LHCN-M2 (cell line): ENCODE measurements at places on chromosomes 2 and 18.

- no peak for DNase-seq
Observed at GRCh38 chr18:42936289-42936688, 179.2 kb downstream of the RIT2 start.

- no peak for DNase-seq
Observed at GRCh38 chr2:96024336-96025193, 10.2 kb downstream of the GPAT2 start.

GRCh38 chr2:86357392-86357963 lies 20.1 kb upstream of the REEP1 start:
- no peak for DNase-seq

DNA sequence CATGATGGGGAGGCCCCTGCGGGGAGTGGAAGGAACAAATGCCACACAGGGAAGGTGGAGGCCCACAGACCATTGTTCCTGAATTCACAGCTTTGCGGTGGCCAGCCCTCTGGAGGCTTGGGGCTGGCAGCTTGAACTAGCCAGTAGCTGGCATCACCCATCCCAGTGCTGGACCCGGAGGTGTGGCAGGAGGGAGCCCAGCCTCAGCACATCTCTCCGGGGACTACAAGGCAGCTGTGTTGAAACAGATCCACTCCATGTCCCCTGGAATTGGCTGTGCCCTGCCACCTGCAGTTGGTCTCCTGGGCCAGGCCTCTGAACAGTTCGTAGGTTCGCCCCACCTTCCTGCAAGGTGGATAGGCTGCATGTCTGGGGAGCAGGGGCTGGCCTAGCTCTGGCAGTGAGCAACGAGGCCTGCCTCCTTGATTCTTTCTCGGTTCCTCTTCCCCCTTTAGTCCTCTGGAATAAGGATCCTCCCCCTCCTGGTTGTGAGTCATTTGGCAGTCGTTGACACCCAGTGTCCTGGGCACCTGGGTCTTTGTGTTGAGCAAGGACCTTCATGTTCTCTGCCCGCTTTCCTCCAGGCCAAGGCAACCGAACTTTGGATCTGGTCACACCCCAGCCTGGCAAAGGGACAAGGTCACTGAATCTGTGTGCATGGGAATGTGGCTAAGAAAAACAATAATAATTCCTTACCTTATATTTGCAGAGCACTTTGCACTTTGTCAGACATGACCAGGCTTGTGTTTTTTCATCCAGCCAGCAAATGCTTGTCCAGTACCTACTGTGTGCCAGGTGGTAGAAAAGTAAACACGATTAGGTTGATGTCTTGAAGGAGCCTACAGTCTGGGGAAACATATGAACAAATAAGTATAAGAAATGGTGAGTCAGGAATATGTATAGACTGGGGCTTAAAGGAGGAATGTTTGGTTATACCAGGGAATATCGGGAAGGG lies 55.0 kb upstream of the MCFD2 start:
- peak; percentile 55 for DNase-seq

- DNase-seq = no peak
Observed at GRCh38 chr2:129777762-129778583, 201.5 kb upstream of the RAB6C start.

DNA sequence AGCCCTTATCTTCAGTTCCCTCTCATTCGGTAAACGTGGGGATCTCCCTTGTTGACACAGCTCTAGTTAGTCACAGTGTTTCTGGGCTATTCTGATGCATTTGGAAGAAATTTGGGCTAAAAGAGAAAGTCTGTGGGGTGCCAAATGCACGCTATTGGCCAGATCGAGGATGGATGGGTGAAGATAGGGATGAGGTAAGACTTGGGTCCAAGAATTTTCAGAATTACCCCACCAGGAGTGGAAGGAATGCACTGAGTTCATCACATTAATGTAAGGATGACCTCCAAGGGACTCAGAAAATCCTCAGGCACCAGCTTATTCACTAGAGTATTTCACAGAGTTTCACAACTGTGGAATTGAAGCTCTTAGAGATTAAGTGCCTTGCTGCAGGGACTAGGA lies 49.3 kb downstream of the NRP2 start:
- DNase-seq = no peak

DNA sequence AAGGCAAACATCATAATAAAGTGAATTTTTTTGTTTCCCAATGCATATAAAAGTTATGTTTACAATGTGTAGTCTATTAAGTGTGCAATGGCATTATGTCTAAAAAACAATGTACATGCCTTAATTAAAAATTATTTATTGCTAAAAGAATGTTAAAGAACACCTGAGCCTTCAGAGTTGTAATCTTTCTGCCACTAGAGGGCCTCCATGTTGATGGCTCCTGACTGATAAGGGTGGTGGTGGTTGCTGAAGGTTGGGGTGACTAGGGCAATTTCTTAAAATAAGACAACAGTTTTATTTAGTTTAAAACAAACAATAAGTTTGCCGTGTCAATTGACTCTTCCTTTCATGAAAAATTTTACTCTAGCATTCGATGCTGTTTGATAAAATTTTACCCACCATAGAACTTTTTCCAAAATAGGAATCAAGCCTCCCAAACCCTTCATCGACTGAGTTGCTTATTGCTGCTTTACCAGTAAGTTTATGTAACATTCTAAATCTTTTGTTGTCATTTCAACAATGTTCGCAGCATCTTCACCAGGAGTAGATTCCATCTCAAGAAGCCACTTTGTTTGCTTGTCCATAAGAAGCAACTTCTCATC lies 32.3 kb downstream of the MAP3K2 start:
- DNase-seq = no peak

DNA sequence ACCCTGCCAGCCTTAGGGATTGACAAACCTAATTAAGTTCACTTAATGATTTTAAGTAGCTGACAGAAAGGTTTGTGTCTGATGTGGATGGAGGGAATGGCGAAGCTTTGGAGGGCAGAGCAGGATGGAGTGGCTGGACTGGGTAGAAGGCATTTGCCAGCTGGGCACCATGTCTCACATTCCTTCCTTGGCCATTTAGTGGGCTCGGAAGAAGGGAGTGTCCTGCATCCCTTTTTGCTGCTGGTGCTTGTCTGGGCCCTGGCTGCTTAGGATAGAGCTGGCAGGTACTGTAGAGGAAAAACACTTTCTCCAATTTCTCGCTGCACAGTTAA lies 166.7 kb downstream of the CLIP4 start:
- DNase-seq = no peak

- peak; percentile 81 for DNase-seq
Observed at GRCh38 chr2:105437708-105438103, 38.9 kb upstream of the FHL2 start.

GRCh38 chr18:62494764-62495163 lies 28.1 kb upstream of the ZCCHC2 start:
- DNase-seq = no peak

- no peak for DNase-seq
Observed at GRCh38 chr2:17912266-17912691, 33.8 kb downstream of the KCNS3 start.

DNA sequence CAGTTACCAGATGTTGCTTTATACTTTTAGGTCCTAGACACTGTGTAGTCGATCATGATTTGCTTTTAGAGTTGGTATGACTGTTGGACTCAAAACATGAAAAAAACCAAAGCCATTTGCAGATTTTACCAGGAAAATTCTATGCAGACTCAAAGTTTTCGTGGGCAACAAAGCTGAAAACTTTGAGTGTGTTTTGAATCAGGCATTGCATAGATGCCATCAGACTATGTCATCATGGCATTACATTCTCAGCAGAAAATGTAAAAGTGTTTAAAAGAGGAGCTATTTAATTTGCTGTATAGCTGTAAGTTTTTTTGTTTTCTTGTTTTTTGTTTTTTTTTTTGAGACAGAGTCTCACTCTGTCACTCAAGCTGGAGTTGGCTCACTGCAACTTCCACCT lies 43.5 kb upstream of the ELAC1 start:
- no peak for DNase-seq

- no peak for DNase-seq
Observed at GRCh38 chr18:62939926-62940325, 224.6 kb downstream of the PHLPP1 start.

GRCh38 chr2:1694371-1695271 lies 49.7 kb downstream of the PXDN start:
- DNase-seq = no peak

DNA sequence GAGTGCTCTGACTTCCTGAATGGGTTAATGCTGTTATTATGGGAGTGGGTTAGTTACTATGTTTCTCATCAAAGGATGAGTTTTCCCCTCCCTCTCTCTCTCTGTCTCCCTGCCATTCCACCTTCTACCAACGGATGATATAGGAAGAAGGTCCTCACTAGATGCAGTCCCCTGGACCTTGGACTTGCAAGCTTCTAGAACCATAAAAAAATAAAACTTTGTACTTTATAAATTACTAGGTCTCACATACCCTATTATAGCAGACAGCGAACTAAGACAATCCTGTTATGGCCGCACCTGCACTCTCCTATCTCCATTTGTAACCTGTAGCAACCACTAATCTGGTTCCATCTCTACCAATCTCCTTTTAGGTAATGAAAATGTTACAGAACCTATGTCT lies 564.9 kb downstream of the CNTNAP5 start:
- DNase-seq = no peak

- DNase-seq = no peak
Observed at GRCh38 chr2:160565099-160565845, 71.7 kb upstream of the RBMS1 start.

GRCh38 chr2:65320946-65321345 lies 93.3 kb downstream of the ACTR2 start:
- peak; percentile 16 for DNase-seq

GRCh38 chr2:46780411-46780800 lies 135.2 kb downstream of the MCFD2 start:
- DNase-seq = no peak

- no peak for DNase-seq
Observed at GRCh38 chr2:44510246-44510645, 148.5 kb downstream of the CAMKMT start.

DNA sequence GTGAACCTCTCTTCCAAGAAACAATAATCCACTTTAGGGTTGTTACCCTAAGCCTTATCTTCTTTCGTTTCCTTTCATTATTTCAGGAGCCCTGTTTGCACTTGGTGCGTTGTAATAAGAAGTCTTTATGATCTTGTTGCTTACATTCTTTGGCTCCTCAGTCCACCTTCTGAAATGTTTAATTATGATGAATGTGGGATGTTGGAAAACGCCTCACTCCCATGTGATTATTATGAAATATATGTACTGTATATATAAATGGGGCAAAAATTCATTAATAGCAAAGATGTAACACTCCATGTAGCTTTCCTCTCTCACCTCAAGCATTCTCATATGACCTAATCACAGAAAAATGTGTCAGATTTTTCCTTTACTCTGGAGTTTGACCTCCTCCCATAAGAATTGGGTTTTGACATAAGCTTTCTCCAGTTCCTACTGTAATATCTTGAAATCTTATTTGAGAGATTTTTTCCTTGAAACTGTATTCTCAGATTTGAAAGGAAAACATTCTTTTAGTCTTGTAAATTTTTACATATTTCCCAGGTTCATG lies 397.2 kb upstream of the FANCL start:
- DNase-seq = peak; percentile 42

- no peak for DNase-seq
Observed at GRCh38 chr2:98669675-98670074, 61.3 kb downstream of the MGAT4A start.

DNA sequence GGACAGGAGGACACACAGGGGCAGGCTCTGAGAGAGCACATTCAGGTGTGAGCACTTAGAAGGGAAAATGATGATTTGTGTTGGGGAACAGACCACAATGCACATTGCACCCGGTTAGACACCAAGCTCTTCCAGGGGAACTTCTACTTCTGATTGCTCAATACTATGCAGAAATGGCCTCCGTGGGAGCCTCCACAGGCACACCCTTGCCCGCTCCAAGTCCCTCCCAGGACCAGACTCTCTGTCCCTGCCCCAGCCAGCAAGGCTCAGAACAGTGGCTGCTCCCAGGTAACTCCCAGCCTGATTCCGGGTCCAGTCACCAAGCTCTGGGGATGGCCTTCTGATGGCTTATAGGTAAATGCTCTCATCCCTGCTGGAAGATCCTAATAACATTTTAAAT lies 56.2 kb downstream of the BCL2L11 start:
- no peak for DNase-seq

DNA sequence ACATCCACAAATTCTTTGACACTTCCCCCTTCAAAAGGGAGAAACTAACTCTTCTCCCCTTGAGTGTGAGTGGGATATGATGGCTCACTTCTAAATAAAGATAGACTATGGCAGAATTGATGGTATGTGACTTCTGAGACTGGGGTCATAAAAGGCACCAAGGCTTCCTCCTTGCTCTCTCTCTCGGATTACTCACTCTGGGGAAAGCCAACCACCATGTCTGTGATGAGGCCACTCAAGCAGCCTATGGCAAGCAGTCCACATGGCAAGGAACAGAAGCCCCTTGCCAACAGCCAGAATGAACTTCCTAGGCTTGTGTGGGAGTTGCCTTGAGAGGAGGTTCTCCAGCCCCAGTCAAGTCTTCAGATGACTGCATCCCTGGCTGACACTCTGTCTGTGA lies 43.6 kb downstream of the KIAA2012 start:
- DNase-seq = peak; percentile 26

DNA sequence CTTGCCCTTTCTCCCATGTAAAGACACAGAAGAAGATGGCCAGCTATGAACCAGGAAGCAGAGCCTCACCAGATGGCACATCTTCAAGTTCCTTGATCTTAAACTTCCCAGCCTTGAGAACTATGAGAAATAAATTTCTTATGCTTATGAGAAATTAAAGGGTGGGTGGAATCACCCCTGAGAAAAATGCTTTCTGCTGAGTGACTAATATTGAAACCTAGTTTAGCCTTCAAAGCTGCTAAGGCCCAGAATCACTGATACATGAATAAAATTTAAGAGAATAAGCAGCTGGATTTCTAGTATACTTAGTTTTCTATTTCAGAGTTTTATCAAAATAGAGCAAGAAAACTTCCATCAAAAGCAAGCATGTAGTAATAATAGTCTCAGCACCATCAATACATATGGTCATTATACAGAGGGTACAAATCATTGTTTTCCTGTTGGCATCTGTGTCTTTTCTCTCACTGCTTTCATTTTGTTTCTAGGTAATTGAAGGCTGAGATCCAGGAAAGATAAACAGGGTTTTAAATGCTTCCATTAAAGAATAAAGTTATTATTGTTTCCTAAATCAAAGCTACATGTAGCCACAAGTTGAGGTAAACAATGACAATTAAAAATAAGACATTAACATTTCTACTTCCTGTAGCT lies 53.3 kb upstream of the COL5A2 start:
- DNase-seq = peak; percentile 31

- peak; percentile 57 for DNase-seq
Observed at GRCh38 chr2:216934151-216934550, 74.3 kb upstream of the TNP1 start.

DNA sequence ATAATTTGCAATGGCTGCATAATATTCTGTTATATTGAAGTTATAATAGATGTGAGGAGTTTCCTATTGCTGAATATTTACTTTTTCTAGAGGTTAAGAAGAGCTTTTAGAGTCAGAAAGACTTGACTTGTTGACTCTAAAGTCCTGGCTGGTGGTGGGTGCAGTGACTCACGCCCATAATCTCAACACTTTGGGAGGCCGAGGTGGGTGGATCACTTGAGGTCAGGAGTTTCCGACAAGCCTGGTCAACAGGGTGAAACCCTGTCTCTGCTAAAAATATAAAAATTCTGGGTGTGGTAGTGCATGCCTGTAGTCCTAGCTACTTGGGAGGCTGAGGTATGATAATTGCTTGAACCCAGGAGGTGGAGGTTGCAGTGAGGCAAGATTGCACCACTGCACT lies 33.9 kb upstream of the ATIC start:
- DNase-seq = no peak
